Adrenal gland (tissue), 19 donors: ENCODE measurements at places on chromosomes 3 and 15. TPM values are rescaled to one million over a fixed set of nuclear protein-coding genes. Genes with fewer than 3 reads are reported as not detected.

DNA sequence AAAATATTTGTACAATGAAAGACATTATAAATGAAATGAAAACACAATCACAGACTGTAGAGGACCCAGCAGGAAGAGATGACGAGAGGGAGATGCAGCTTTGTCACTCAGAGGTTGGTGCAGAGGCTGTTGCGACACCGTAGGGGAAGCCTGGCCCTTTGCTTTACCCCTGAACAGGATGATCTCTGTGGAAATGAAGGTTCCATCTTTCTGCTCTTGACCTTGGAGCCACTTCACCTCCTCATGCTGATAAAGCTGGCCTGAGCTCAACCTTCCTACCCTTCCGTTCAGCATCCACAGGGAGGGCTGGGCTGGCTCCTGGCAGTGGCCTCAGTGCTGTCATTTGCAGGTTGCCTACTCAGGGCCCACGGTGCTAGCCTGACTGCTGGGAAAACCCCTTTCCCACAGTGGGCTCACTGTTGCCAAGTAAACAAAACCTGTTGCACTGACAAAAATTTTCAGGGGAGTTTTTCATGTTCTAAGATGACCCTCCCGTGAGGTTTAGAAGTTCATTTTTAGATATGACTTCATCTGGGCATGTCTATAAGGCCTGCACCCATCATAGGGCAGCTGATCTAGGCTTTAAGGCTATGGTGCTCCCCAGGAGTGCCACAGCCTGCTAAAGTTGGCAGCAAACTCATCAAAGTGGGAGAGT lies 3.0 kb upstream of the CD80 start:
- H3K4me3 ChIP-seq = no peak overlapping the region
- no peaks in the 10 kb centered on the region for H3K36me3 ChIP-seq
- no peak overlapping the region for H3K27ac ChIP-seq
- no peak for DNase-seq
- no peaks in the 10 kb centered on the region for H3K4me1 ChIP-seq

DNA sequence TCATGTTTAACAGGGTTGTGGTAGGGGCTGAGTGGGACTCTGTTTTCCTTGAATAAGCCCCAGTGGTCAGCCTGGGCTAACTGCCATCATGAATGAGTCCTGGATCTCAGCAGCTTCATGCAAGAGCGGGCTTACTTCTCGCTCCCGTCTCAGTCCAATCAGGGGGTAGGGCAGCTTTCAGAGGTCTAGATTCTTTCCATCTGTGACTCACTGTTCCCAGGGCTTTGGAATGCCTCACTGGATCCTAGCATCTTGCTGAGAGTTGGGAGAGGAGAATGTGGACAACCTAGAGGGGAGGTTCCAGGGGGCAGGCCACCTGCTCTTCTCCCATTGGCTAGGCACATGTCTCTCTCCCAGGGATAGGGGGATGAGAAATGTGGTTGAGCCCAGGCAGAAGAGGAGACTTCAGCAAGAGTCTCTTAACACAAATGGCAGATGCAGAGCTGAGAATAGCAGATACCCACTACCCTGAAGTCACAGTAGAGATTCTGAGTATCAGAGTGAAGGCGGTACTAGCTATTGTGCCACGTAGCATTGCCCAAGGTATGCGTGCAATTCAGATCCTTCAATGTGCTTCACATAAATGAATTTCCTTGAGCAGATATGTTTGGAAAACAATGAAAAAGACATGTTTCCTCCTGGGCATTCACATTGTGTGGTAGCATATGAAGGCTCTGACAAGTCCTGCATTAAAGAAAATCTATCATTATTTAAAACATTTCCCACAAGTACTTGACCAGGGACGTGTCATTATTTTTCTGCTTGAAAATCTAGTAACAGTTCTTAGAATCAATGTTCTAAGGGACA lies 257.7 kb upstream of the PROK2 start:
- H3K27ac ChIP-seq = no peak overlapping the region
- H3K27me3 ChIP-seq = no peaks in the 10 kb centered on the region
- no peaks in the 10 kb centered on the region for H3K36me3 ChIP-seq
- no peaks in the 10 kb centered on the region for H3K4me1 ChIP-seq
- H3K4me3 ChIP-seq = no peak overlapping the region
- DNase-seq = no peak

ARL6IP5 gene
- total RNA-seq = 242 TPM

DNA sequence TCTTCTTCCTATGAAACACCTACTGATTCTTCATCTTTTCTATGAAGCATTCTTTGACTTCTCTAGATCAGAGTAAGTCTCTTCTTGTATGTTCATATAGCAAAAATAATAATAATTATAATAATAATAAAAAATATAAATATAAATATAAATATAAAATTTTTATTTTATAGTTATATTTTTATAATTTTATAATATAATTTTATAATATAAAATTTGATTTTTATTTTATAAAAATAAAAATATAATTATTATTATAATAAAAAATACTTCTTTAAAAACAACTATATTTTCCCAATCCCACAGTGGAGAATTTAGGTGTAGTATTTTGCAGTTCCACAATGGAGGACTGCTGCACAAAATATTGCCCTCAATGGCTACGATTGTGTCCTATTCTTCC lies 34.3 kb downstream of the DUT start:
- H3K4me3 ChIP-seq = no peak overlapping the region
- H3K27ac ChIP-seq = no peak overlapping the region
- H3K36me3 ChIP-seq = no peaks in the 10 kb centered on the region
- no peaks in the 10 kb centered on the region for H3K4me1 ChIP-seq
- DNase-seq = no peak

DNA sequence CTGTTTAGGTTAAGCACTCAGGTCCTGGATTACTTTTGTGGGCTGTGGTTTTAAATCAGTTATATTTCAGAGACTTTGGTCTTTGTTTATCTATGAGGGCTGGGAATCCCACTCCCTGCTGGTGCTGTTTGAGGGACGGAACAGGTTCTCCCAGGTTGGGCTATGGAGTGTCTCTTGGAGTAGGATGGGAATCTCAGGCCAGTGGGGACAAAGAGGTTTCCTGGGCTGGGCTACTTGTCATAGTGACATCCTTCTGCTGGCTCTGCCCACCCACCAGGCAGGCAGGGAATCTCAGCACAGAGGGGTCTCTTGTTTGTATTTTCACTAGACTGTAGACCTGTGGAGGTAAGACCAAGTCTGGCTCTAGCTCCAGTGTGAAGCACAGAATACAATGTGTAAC lies 47.2 kb upstream of the UBE3A start:
- H3K36me3 ChIP-seq = no peaks in the 10 kb centered on the region
- no peaks in the 10 kb centered on the region for H3K27me3 ChIP-seq
- no peak for DNase-seq
- H3K4me1 ChIP-seq = no peaks in the 10 kb centered on the region

BFSP2 gene
- total RNA-seq = not detected
